D341Med (cell line): ENCODE measurements at places on chromosomes 11 and 22.

DNA sequence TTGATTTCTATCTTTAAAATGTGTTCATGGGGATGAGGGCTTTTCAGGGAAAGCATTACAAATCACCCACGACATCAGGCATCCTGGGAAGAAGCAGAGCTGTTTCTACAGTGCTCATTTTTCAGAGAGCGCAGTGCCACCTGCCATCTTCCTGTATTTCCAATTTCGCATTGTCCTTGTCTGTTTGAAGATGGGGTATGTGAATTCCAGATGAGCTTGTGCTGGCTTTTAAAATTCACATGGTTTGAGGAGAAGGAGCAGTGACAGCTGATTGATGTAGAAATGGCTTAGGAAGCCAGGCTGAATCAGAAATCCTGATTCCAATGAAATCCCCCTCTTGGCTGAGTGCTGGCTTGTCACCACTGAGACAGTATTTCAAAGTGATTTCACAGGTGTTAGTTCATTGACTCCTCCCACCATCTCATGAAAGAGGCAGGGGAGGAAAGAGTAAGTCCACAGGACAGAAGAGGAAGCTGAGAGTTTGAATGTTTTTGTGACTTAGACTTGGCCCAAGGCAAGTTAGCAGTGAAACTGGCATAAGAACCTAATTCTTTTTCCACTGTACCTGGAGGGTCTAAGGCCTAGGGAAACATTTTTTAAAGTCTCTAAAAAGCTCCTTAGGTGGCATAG is 344.6 kb upstream of the C11orf87 start:
- DNase-seq = no peak

- no peak for DNase-seq
Observed at GRCh38 chr22:40443732-40444131, 73.3 kb downstream of the SGSM3 start.

DNA sequence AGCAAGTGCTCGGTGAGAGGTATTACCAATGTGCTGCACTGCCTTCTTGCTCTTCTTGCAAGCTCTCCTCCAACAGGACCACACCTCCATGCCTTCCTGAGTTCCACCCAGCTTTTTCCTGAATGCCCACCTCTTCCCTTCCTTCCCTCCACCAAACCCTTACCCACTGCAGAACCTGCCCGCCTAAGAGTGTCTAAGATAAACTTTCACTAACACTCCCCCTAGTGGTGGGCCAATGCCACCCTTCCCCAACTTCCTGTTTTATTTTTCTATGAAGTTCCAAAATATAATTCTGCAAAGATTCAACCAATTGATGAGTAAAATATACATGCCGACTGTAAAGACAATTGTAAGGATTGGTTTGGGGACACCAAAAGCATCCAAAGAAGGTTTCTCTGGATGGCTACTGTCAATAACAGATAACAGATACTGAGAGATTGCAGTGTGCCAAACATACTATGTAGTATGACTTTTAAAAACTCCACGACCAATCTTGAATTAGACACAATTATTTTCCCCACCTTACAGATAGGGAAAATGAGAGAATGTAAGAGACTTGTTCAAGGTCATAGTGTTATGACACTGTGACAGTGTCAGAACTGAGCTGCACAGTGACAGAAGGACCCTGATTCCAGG is 38.6 kb upstream of the BMAL1 start:
- peak; percentile 65 for DNase-seq

GRCh38 chr22:39522567-39523300 is 2.4 kb downstream of the ATF4 start:
- no peak for DNase-seq

- no peak for DNase-seq
Observed at GRCh38 chr22:40764763-40765441, 54.2 kb downstream of the SLC25A17 start.

- DNase-seq = no peak
Observed at GRCh38 chr11:8066036-8066910, 14.7 kb upstream of the TUB start.

DNA sequence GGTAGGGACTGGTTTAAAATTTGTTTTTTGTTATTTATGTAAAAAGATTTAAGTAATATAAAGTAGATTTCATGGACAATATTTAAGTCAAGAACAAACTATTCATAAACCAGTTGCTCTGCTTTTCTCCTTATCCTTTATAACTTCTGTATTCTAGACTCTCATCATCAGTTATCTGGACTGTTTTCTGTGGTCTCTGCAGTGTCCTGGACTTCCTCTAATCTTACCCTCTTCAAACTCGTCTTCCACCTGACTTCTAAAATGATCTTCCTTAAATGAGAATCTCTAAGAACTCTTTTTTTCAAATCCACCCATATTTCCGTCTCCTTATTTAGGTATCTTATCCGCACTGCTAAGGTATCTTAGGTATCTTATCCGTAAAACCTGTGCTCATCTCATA is 8.1 kb downstream of the RRM1 start:
- no peak for DNase-seq

DNA sequence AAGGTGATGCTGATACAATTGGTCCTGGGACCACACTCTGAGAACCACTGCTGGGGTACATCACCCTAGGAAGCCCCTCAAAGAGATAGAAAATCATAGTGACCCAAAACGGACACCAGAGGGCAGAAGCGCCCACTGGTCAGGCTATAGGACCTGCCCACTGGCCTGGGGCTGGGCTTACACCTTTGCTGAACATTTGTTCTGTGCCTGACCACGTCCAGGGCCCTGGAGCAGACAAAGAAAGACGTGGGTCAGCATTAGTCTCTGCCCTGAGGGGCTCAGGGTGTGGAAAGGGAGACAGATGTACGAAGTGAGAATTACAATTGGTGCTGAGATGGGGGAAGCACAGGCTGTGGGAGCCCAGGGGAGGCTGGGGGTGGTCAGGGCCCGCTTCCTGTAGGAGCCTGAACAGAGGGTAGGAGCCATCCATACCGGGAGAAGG is 14.4 kb upstream of the SERPINH1 start:
- DNase-seq = peak; percentile 82

- no peak for DNase-seq
Observed at GRCh38 chr22:22746061-22746962, 101.9 kb downstream of the GGTLC2 start.

- no peak for DNase-seq
Observed at GRCh38 chr11:125720781-125721180, 25.3 kb upstream of the PATE1 start.

- peak; percentile 74 for DNase-seq
Observed at GRCh38 chr11:119094816-119095065, 6.9 kb downstream of the DPAGT1 start.

DNA sequence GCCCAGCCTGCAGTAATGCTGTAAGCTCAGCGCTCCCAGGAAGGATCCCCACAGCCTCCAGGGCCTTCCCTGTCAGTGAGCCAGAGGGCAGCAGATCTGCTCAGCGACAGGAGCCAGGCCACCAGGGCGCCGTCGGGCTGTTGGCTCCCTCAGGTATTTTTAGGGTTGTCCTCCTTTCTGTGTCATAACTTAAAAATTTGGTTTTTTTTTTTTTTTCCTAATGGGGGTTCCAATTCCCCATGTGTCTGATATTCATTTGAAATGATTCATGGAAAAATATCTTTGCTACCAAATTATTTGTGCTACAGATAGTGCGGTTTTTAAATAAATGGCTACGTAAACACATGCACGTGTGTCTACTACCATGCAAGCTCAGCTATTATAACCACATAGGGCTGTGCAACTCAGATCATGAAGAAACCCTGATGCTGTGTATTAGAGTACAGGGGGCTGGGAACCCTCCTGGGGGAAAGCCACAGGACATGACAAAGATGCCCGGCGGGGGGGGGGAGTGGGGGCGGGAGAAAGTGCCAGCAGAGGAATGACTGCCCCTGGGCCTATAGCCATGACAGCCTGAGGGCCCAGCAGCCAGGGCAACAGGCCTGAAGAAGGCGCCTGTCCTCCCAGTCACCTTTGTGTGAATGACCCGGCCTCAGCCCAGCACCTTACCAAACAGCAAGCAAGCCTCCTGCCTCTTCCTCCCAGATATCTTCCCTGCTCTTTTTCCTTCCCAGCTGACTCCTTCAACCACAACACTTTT is 89.3 kb downstream of the NAT10 start:
- no peak for DNase-seq

DNA sequence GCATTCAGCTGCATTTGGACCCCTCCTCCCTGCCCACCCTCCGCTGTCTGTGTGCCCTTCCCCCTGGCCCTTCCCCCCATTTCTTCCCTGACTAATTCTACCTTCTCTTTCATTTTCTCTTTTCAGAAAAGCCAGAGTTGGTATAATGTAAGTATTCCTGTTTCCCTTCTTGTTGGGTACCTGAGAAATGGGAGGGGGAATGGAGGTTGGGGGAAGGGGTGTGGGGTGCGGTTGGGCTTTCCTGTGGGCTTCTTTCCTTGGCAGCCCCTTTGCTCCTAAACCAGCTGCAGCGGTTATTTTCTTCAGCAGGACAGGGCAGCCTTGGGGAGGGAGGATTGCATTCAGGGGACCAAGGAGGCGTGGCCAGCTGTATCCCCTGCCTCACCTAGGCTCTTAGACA is 70.2 kb downstream of the SCN3B start:
- no peak for DNase-seq

GRCh38 chr11:35275786-35276170 is 136.8 kb downstream of the CD44 start:
- DNase-seq = no peak

- no peak for DNase-seq
Observed at GRCh38 chr22:17774926-17775685, 837 bp upstream of the BID start.

- no peak for DNase-seq
Observed at GRCh38 chr11:3052567-3052966, 4.7 kb downstream of the CARS1 start.

DNA sequence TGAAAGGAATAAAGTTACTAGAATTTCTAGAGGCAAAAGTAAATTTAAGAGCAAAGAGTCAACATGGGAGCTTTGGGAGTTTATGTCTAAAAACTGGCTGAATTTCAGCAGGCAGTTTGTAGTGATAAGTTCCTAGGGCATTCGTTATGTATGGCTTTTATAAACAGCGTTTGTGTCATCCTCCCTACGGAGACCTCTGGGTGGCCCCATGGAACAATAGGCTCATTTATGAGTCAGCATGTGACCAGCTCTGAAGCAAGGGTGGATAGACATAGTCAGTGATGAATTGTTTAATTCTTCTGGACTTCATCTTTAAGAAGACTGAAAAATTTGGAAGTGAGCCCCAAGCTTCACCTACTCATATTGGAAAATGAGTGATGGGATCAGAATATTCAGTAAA is 37.1 kb downstream of the SVIP start:
- DNase-seq = no peak

GRCh38 chr11:130216591-130217132 is 57.1 kb downstream of the ST14 start:
- DNase-seq = no peak

- no peak for DNase-seq
Observed at GRCh38 chr11:26608507-26609146, 36.6 kb upstream of the MUC15 start.

GRCh38 chr22:24353121-24353520 is 74.3 kb upstream of the ADORA2A start:
- DNase-seq = no peak

DNA sequence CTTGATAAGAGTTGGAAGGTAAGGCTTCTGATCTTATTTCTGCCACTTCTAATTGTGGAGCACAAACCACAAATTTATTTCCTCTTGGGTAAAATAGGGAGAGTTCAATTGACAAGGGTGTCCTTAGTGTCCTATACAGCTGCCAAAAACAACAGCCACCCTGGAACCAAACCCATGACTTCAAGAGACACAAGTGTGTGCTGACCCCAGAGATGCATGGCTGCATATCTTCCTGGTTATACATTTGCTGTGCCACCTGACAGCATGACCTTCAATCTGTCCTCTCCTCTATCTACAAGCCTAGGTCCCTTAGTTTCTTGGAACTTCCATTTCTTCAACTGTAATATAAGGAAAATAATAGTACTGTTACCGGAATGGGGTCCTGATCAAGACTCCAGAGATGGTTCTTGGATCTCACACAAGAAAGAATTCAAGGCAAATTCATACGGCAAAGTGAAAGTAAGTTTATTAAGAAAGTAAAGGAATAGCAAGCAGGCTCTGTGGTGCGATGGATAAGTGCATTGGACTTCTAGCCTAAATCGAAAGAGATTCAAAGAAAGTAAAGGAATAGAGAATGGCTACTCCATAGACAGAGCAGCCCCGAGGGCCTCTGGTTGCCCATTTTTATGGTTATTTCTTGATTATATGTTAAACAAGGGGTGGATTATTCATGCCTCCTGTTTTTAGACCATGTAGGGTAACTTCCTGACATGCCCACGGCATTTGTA is 15.5 kb upstream of the TMEM123 start:
- no peak for DNase-seq

DNA sequence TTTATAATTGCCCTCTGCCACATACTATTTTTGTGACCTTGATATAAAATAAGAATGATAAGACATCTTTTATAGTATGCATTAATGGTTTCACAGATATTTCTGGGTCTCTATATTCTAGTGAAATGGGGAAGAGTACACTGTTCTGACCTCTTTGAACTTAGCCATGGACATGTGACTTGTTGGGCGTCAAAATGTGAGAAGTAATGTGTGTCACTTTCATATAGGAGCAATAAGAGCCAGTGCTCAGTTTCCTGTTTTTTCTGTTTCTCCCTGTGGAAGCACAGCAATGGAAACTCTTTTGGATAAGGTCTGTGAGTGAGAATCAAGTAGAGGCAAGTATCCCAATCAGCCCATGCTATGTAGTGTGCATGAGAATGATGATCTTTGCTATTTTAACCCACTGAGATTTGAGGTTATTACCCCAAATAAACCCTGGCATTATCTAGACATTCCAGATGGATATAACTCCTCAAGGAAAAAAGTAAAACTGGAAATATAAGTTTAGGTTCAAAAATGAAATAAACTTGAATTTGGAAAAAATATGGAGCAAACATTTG is 60.7 kb downstream of the RAB38 start:
- no peak for DNase-seq

GRCh38 chr22:35467681-35468434 is 67.9 kb downstream of the MCM5 start:
- no peak for DNase-seq

DNA sequence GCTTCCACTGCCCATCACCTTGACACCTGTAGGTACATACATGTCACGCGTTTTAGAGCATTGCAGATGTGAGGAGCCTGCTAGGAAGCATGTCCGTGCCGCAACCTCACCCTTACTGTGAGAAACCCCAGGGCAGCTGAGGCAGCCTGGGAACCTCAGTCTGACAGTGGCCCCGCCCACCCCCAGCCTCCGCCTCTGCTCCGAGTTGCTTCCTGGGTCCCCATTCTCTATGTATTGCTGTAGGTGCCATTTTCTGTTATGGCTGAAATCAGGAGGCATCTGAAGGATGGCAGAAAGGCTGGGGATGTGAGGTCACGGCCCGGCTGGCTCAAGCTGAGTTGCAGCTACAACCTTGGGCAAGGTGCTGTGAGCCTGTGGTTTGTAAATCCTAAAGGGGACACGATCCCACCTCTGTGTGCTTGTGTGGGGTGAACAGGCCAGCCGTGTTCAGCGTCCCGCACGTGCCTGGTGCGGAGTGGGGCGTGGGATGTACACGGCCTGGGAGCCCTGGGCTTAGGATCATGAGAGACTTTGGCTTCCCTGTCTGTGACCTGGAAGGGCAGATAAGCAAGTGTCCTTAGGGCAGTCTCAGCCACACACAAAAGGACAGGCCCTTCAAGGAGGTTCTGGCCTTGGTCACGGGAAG is 102.7 kb downstream of the PHF21B start:
- DNase-seq = no peak

GRCh38 chr11:70471254-70471653 is 72.9 kb downstream of the CTTN start:
- peak; percentile 44 for DNase-seq
